NK-92 treated with Interleukin-12 subunit alpha and Interleukin-12 subunit beta, amount 100 ng/mL, for 24 hours (cell line): ENCODE measurements at places on chromosomes 11 and 22.
A peak's percentile ranks its signal among the peaks of the same experiment; 100 is the strongest.

GRCh38 chr11:26194881-26195280 lies 137.0 kb upstream of the ANO3 start:
- no peak for DNase-seq

DNA sequence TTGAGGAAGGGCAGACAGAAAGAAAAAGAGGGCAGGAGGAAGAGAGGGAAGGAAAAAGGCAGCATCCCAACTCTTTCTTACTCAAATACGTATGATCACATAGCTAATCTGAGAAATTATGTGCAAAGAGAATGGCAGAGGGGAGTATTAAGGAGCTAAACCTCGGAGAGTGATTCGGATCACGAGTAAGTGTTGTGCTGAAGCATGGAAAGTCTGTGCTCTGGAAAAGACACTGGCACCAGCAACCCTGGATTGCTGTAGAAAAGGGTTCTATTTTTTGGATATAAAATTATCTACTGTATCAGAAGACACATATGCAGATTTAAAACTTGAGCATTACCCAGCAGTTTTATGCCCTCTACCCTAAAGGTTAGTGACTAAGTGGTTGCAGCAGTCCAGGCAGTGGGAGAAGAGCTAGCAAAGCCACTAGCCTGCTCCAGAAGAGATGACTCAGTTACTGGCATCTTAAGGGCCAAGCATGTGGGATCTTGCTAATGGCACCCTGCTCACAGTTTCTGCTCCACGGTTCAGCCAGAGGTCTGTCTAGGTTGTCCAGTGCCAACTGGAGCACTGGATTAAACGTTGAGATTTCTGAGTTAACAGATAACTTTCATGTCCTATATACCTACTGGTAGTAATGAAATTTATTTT lies 151.7 kb downstream of the SWAP70 start:
- DNase-seq: no peak

GRCh38 chr11:13286279-13286821 lies 8.8 kb downstream of the BMAL1 start:
- DNase-seq: no peak

GRCh38 chr11:72634016-72634415 lies 40.2 kb downstream of the PDE2A start:
- no peak for DNase-seq

GRCh38 chr22:50531546-50531961 lies 1.7 kb upstream of the TYMP start:
- peak; percentile 58 for DNase-seq

- DNase-seq: no peak
Measured at GRCh38 chr11:1504581-1505290, 18.2 kb upstream of the MOB2 start.

- DNase-seq: peak; percentile 42
Measured at GRCh38 chr11:57456960-57457642, 3.2 kb upstream of the RTN4RL2 start.

GRCh38 chr11:134502153-134502550 lies 90.1 kb upstream of the B3GAT1 start:
- no peak for DNase-seq

- DNase-seq: no peak
Measured at GRCh38 chr22:45878051-45878781, 98.7 kb downstream of the WNT7B start.

DNA sequence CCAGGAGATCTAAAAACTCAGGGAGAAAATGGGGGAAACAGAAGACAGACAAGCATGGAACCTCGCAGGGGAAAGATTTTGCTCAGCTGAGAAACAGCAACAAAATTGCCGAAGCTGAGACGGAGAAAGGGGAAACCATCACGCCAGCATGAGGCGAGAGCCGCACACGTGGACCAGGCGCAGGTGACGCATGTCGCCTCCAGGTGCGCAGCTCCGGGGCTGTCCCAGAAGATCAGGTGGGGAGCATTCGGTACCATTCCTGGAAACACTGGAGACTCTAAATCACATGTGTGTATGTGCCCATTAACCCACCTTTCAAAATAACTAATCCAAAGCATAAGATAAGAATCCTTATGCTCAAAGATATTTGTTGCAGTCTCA lies 121.7 kb downstream of the BRD1 start:
- DNase-seq: no peak

DNA sequence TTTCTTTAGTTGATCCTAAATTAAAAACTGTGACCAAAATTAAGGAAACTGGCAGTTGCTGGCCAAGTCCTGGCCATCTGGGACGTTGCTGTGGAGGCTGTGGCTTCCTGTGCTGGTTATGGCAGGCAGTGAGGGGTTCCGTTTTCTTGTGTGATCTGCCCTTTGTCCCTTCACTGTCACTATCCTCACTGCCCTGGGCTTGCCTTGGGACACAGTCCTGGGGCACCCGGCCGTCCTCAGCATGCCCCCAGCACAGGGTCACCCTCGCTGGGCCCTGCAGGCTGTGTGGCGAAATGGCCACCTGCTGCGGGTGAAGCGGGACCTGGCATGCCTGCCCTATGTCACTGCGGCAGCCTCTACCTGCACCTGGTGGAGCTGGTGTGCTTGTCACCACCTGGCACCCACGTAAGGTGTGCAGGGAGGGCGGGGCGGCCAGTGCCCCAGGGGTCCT lies 52.5 kb upstream of the SLC22A12 start:
- no peak for DNase-seq

DNA sequence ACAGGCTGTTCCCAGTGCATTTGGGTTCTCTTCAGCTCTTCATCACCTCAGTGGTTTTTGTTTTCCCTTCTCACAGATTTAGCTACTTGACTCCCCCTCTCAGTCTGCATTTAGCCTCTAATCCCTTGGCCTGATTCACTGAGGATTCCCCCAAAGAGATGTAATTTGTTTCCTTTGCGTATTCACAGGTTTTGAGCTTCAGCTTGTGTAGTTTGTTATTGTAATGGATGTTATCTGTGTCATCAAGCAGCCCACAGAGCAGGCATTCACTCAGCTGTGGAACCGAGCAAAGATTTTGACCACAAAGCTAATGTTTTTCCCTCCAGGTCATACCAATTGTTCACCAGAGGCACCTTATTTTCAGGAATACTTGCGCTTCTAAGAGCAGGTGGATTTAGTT lies 6.4 kb upstream of the ME3 start:
- no peak for DNase-seq

- DNase-seq: no peak
Measured at GRCh38 chr11:2525941-2526807, 81.4 kb downstream of the KCNQ1 start.

DNA sequence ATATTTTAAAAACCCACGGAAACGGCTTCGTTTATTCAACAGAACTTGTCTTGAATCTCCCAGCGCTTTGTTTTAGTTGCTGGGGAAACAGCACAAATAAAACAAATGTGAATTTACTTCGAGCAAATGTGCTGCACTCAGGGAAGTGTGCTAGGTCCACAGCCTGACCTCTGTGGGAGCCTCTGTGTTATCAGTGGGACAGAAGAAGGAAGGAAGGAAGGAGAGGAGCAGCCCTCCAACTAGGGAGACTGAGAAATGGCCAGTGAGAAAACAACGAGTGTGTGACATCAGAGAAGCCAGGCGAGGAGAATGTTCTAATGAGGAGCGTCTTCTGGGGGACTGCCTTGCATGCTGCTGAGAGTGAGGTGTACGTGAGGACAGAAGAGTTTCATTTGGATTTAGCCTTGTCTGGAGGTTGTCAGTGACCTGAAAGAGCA lies 42.7 kb downstream of the PPP6R3 start:
- DNase-seq: no peak

GRCh38 chr11:113113801-113114704 lies 152.8 kb downstream of the NCAM1 start:
- DNase-seq: peak; percentile 22

DNA sequence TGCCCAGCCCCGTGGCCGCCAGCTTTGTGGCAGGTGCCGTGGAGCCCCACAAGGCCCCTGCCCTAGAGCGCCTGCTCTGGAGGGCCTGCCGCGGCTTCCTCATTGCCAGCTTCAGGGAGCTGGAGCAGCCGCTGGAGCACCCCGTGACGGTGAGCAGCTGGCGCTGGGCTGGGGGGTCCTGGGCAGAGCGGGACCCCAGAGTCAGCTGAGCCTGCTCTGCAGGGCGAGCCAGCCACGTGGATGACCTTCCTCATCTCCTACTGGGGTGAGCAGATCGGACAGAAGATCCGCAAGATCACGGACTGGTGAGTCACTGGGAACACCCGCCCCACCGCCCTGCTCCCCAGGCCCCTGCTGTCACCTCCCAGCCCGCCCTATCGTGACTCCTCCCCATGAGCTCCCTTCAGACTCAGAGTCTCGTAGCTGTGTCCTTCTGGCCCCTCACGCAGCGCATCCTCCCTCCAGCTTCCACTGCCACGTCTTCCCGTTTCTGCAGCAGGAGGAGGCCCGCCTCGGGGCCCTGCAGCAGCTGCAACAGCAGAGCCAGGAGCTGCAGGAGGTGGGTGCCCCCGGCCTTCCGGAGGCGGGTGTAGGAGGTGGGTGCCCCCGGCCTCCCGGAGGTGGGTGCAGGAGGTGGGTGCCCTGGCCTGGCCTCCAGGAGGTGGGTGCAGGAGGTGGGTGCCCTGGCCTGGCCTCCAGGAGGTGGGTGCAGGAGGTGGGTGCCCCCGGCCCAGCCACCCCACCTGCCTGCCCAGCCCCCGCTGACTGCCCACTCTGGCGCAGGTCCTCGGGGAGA lies 4.7 kb downstream of the TCIRG1 start:
- DNase-seq: no peak
